D721Med (cell line): ENCODE measurements at places on chromosomes 2 and 18.

DNA sequence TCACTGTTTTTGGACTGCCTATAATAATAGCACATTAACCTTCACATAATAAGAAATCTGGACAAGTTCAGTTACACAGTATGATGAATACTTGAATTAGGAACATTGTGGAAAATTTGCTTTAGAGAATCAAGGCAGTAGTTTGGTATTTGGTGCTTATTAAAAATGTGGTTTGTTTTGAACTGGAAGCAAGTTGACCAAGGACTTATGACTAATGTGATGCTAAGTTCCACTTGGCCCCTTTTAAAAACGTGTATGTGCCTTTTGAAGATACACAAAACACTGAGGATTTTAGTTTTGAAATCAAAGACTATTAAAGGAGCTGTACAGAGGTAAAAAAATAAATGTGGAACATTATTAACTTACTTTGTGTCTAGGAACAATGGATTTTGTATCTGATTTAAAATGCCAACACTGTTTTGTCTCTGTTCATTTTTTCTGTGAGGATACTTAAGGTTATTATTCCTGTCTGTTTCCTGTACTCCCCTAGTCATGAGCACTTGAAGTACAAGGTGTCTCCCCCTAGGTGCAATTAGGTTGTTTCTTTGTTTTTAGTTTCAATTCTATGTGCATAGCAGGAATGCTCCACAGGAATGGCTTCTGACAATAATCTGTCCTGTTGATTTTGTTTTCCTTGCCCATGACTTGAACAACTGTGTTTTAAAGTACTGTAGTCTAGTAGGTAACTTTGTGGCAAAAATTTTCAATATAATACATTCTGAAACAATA is 49.6 kb upstream of the PTH2R start:
- no peak for DNase-seq

GRCh38 chr18:13578400-13578799 is 148.0 kb downstream of the FAM210A start:
- no peak for DNase-seq

- DNase-seq: no peak
Measured at GRCh38 chr2:127535918-127536317, 435 bp downstream of the MYO7B start.

- DNase-seq: no peak
Measured at GRCh38 chr2:241680827-241681599, 5.6 kb downstream of the DTYMK start.

GRCh38 chr2:118644190-118644589 is 203.3 kb downstream of the EN1 start:
- DNase-seq: no peak

DNA sequence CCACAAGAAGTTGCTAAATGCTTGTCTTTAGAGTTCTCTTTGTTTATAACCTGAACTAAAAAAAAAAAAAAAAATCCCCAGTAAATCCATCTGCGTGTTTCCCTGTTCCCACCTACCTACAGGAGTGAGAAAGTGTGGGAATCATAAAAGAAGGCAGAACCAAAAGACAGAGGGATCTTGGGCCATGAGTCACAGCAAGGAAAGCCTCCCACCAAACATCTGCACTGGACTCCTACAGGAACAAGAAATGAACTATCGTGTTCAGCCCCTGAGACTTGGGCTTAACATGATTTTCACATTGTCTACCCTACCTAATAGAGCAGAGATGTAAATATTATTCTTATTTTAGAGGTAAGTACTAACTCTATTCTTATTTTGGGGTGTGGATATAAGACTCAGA is 1761.2 kb upstream of the CELF4 start:
- DNase-seq: no peak

- DNase-seq: no peak
Measured at GRCh38 chr18:13619505-13620205, 106.7 kb downstream of the FAM210A start.

- no peak for DNase-seq
Measured at GRCh38 chr2:216072473-216072872, 9.1 kb downstream of the PECR start.

GRCh38 chr18:62505669-62506494 is 16.9 kb upstream of the ZCCHC2 start:
- DNase-seq: no peak

DNA sequence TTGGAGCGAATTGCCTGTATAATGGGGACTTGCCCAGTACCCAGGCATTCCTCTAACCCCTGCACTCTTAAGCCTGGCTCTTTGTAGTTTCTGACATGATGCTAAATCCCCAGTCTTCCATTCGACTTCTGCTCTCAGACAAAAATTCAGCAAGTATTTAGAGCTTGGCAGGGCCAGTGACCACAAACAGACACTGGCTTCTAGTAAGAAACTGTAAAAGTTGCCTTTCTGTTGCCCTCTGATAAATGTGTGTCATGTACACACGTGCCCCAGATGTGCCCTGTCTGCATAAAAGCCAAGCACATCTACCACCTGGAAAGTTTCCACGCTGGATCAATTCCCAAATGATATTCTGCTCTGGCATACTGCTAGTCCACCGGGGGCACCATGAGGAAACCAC is 18.0 kb downstream of the PAX3 start:
- no peak for DNase-seq

- no peak for DNase-seq
Measured at GRCh38 chr2:101972621-101973434, 18.9 kb upstream of the IL1R2 start.

GRCh38 chr2:39266916-39267434 is 23.2 kb upstream of the CDKL4 start:
- DNase-seq: no peak

GRCh38 chr2:123434546-123435395 is 590.3 kb upstream of the CNTNAP5 start:
- DNase-seq: no peak

DNA sequence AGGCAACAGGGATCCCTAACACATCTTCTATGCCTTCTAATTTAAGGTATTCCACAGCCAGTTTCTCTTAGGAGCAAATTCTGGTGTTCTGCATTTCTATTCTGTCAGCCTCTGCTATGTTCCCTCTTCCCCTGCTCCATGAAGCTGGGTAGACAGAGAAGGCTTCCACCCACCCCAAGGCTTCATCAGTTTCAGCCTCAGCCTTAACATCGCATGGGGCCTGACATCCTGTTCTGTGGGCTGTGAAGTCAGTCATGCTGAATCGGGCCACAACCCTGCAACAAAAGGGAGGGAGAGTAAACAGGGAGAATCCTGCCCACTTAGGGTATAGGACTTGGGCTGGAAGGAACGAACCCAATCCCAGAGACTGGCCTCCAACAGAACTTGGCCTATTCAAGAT is 70.6 kb upstream of the PPM1B start:
- no peak for DNase-seq
